ENCODE measurements at places on chromosomes 3 and 15. TPM values are rescaled to one million over a fixed set of nuclear protein-coding genes. Genes with fewer than 3 reads are reported as not detected.
A peak's percentile ranks its signal among the peaks of the same experiment; 100 is the strongest.

DNA sequence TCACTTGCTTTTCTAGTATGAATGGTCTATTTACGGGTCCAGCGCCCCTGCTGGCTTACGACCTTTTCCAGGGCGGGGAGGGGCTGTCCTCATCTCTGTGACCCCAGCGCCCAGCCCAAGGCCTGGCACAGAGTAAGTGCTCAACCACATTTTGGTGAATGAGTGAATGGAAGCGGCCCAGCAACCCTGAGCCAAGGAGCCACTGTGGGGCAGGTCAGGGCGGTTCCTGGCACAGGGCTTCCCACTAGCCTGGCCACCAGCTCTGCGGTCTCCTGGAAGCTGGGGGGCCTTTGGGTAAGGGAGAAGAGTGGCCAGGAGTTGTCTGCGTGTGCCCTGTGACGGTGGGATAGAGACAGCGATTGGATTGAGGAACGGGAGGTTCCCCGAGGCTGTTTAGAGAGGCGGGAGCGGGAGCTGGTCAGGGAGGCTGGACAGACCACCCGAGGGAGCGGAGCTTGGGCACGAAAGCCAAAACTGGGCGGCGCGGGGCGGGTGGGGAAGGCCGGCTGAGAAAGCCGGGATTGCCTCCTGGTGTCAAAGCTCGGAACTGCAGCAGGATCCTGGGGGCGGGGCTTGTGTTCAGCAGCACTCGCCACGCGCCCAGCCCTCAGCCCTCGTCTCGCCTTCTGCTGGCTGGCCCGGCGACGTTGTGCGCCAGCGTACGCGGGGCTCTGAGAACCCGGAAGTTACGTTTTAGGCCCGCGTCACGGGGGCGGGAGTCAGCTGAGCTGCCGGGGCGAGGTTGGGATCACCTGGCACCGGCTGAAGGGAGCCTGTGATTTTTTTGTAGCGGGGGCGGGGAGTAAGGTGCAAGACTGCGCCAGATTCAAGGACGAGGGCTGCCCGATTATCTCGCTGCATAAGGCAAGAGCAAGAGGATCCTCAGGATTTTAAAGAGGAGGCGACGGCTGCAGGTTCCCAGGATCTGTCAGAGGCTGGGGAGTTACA lies at the start of gene VPS18:
TSS of gene VPS18 (plus strand) at position 718 of the 948 bp plus-strand sequence. CDS start 319 bp downstream, outside the sequence.
- peak within 1 kb of the TSS; percentile 94 for H3K27ac ChIP-seq
- peak within 1 kb of the TSS; percentile 83 for H3K4me3 ChIP-seq
- peak; percentile 99 for DNase-seq
- H3K4me1 ChIP-seq = 0 out of 2 replicates have a peak, but pooled peaks cover 8% of the 10 kb centered on the region
- H3K36me3 ChIP-seq = 0 out of 2 replicates have a peak, but pooled peaks cover 9% of the 10 kb centered on the region
- H3K27me3 ChIP-seq = no peaks in the 10 kb centered on the region

DNA sequence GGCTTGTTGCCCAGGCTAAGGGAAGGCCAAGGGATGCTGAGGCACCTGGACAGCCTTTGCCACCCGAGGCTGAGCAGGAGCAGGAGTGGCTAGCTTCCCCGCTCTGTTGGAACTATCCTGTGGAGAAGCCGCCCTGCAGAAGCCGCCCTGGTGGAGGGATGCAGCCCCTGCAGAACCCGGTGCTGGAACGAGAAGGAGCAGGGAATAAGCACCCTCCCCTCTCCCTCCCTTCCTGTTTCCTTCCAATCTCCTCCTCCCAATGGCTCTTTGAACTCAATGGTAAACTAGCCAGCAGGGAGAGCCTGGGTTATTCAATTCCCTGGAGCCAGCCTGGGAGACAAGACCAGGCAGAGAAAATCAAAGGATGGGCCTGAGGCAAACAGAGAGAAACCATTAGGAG lies 11.8 kb upstream of the HRG start:
- DNase-seq = no peak
- H3K4me1 ChIP-seq = no peaks in the 10 kb centered on the region

DNA sequence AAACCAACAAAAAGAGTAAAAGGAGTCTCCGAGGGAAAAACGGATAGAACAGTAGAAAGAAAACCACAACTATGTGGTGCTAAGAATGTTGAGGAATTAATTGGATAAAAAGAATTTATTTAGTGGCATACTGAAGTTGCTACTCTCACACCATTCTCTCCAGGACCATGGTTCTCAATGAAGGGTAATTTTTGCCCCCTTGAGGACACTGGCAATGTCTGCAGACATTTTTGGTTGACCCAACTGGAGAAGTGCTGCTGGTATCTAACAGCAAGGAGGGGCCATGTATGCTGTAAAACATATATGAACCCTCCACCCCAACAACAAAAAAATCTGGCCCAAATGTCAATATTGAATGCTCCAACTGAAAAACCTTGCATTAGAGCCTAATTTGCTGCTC lies 85.9 kb upstream of the CSPG5 start:
- peaks cover 12% of the 10 kb centered on the region for H3K36me3 ChIP-seq
- H3K4me1 ChIP-seq = peaks cover 20% of the 10 kb centered on the region
- peak; percentile 35 for DNase-seq
- H3K27ac ChIP-seq = no peak overlapping the region
- no peaks in the 10 kb centered on the region for H3K27me3 ChIP-seq

DNA sequence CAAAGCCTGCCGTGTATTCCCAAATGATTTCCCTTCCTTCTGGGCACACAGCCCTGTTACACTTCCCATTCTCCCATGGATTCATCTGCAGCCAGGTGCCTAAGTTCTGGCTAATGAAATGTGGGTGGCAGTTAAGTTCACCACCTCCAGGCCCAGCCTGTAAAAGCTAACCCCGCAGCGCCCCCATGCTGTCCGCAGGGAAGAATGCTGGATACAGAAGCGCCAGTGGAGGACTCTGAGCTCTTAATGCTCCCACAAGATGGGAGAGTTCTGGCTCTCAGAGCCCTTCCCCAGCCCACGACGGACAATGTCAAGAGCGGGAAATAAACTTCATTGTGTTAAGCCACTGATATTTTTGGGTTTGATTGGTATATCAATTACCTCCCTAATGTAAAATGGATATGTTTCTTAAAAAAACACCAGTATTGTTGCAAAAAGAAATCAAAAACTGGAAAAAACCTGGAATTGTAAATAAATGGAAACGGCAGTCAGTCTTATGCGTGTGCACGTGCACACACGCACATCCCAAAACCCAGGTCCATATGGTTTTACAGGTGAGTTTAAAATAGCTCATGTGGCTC lies 37.7 kb upstream of the FGD5 start:
- no peak overlapping the region for H3K4me3 ChIP-seq
- peak; percentile 71 for DNase-seq
- H3K36me3 ChIP-seq = no peaks in the 10 kb centered on the region
- no peaks in the 10 kb centered on the region for H3K27me3 ChIP-seq

DNA sequence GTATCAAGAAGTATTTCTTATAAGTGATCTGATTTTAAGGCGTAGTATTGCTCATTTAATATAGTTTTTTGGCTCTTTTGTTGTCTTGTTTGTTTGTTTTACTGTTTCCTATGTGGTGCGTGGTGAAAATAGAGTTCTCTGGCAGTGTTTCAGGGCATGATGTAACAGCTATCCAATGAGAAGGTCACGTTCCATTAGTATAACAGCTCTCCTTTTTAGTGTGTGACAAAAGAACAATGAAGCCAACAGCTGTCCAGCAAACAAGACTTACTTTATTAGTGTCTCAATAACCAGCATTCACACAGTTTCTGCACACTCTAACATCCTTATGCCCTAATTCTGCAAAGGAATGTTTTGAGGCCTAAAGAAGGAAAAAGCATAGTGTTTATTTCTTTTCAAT lies 127.9 kb downstream of the SLC25A26 start:
- H3K36me3 ChIP-seq = no peaks in the 10 kb centered on the region
- no peak overlapping the region for H3K4me3 ChIP-seq
- no peak for DNase-seq
- H3K4me1 ChIP-seq = peaks cover 14% of the 10 kb centered on the region
- H3K27ac ChIP-seq = no peak overlapping the region

GRCh38 chr3:139105154-139105702 lies 60.5 kb upstream of the PRR23C start:
- H3K27ac ChIP-seq = no peak overlapping the region
- no peak overlapping the region for H3K4me3 ChIP-seq
- no peaks in the 10 kb centered on the region for H3K4me1 ChIP-seq
- H3K27me3 ChIP-seq = no peaks in the 10 kb centered on the region
- H3K36me3 ChIP-seq = no peaks in the 10 kb centered on the region

- DNase-seq = no peak
- no peak overlapping the region for H3K27ac ChIP-seq
- no peaks in the 10 kb centered on the region for H3K27me3 ChIP-seq
These were observed 3.8 kb downstream of the SERPINI1 start for GRCh38 chr3:167739190-167739810.

GRCh38 chr15:25793354-25794050 lies 69.6 kb downstream of the ATP10A start:
- H3K4me3 ChIP-seq = no peak overlapping the region
- H3K27ac ChIP-seq = no peak overlapping the region
- DNase-seq = no peak
- H3K36me3 ChIP-seq = no peaks in the 10 kb centered on the region

GRCh38 chr15:50190723-50191122 lies 8.7 kb downstream of the SLC27A2 start:
- no peak overlapping the region for H3K27ac ChIP-seq
- H3K4me3 ChIP-seq = no peak overlapping the region
- no peaks in the 10 kb centered on the region for H3K36me3 ChIP-seq
- DNase-seq = no peak

- H3K4me1 ChIP-seq = no peaks in the 10 kb centered on the region
- H3K4me3 ChIP-seq = no peak overlapping the region
- DNase-seq = no peak
- H3K27ac ChIP-seq = no peak overlapping the region
- no peaks in the 10 kb centered on the region for H3K36me3 ChIP-seq
- no peaks in the 10 kb centered on the region for H3K27me3 ChIP-seq
These were observed 7.6 kb upstream of the RAMAC start for GRCh38 chr15:82978438-82978837.

DNA sequence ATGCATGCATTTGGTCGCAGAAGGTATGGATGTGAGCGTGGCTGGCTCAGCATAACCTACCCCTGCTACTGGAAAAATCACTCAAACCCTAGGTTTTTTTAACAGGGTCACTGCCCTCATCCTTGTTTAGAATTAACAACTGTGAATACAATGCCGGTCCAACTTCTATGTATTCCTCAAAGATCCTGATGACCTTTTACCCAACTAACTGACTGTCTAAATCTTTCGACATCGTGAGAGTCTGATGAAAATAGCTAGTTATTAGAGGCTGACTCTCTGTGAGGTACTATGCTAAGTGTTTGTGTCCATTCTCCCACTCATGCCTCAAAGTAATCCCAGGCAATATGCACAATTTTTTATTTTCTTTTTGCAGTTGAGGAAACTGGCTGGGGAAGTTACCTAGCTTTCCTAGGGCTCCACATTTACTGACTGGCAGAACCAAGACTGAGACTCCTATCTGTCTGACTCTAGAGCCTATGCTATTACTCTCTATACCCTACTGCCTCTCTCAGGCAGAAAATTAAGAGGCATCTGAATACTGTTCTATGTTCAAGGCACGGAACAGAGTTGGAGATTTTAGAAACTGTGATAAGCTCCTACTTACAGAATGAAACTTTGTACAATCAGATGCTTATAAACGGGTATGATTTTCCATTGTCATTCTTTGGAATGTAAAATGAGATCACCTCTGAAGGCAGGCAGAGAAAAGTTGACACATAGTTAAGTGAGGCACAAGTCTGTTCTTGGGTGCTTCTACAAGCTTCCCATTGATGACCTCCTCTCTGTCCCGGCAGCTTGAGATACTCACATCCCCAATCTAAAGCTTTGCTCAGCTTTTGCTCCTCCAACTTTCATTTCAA lies 56.4 kb downstream of the FILIP1L start:
- H3K36me3 ChIP-seq = no peaks in the 10 kb centered on the region
- H3K27ac ChIP-seq = no peak overlapping the region
- H3K4me1 ChIP-seq = no peaks in the 10 kb centered on the region
- peak; percentile 57 for DNase-seq
- H3K27me3 ChIP-seq = no peaks in the 10 kb centered on the region
- H3K4me3 ChIP-seq = no peak overlapping the region

- H3K4me3 ChIP-seq = no peak overlapping the region
- peak overlapping the region; percentile 49 for H3K27ac ChIP-seq
- peaks cover 43% of the 10 kb centered on the region for H3K4me1 ChIP-seq
- no peaks in the 10 kb centered on the region for H3K27me3 ChIP-seq
- DNase-seq = peak; percentile 84
These were observed 472.8 kb upstream of the KCNMB2 start for GRCh38 chr3:178063461-178063860.

Gene TM6SF1
- total RNA-seq = not detected

- H3K4me1 ChIP-seq = peaks cover 16% of the 10 kb centered on the region
- H3K4me3 ChIP-seq = no peak overlapping the region
- H3K27ac ChIP-seq = no peak overlapping the region
- H3K27me3 ChIP-seq = no peaks in the 10 kb centered on the region
- H3K36me3 ChIP-seq = no peaks in the 10 kb centered on the region
- DNase-seq = no peak
These were observed 97.3 kb upstream of the AGTR1 start for GRCh38 chr3:148600440-148600839.

Measured in GM23248 (cell line).